ENCODE measurements at places on chromosomes 3 and 15.

GRCh38 chr15:41940441-41940857, 31.9 kb downstream of the EHD4 start:
- no peak for DNase-seq

- DNase-seq: no peak
Measured at GRCh38 chr15:68693071-68693470, 114.3 kb downstream of the CORO2B start.

DNA sequence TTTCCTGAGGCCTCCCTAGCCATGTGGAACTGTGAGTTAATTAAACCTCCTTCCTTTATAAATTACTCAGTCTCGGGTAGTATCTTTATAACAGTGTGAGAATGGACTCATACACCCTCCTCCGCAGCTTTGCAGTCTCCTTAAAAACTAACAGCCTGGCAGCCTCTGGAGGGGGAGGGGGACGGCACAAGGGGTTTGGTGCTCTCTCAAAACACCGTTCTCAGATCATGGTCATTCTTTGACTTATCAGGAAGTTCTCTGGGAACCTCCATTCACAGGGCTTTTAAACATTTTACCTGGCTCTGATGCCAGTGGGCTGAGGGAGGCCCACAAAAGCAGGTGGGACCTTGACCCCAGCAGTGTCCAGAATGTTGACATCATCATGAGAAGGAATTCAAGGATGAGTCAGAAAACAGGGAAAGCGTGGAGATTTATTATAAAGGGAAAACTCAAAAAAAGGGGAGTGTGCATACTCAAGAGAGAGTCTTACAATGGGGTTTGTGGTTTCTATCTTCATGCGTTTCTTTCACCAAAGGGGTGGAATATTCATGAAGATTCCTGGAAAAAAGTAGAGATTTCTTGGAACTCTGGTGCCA, 43.9 kb downstream of the ONECUT1 start:
- DNase-seq: no peak

- no peak for DNase-seq
Measured at GRCh38 chr15:66923438-66923881, 141.9 kb upstream of the SMAD3 start.

- DNase-seq: no peak
Measured at GRCh38 chr3:9401986-9402385, 4.6 kb downstream of the SETD5 start.

- DNase-seq: no peak
Measured at GRCh38 chr15:64507845-64508244, 47.5 kb downstream of the ZNF609 start.
